ENCODE measurements at places on chromosomes 2 and 18.

DNA sequence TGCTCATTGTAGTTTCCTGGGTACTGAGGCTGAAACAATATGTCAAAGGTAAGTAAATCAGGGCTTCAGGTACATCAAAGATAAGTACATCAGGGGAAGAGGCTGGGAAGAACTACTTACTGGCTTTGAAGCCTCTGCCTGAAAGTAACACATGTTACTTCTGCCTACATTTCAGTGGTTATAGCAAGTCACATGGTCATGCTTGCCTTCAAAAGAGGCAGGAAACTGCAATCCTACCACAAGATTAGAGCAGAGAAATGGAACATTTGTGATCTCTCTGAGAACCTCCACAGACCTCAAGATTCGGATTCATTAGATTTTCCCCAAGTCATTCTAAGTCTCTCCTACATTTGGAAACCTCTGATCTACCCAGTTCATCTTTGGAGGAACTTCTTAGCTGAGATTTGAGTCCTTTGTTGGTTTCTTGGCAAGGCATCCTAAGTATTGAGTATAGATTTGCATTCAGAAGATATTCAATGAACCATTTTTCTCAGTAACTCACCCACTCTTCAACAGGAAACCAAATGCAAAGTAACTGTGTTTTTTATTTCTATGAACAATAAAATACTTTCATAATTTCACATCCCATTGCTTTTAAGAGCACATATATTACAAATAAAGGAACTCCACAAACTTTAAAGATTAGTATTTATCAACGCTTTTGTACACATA lies 48.5 kb upstream of the CCDC195 start:
- no peak for DNase-seq

- no peak for DNase-seq
Measured at GRCh38 chr2:141599721-141600120, 531.1 kb downstream of the LRP1B start.

DNA sequence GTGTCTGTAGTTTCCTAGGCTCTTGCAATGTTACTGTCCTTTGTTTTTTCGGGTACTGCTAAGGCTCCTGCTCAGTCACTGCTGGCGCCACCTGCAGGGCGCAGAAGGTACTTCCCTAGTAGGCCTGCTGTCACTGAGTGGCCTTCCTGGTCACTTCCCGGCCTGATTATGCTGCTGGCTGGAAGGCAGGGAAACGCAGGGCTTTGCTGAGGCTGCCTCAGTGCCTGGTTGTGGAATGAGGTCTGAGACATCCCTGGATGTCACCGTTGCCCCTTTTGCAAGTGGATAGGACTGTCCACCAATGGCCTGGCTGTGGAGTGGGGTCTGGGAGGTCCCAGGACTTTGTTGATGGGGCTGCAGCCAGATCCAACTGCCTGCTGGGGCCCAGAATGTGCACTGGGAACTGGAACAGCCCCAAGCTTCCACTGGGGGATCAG lies 13.1 kb downstream of the DAW1 start:
- peak; percentile 31 for DNase-seq

GRCh38 chr2:240640939-240641338 lies 15.7 kb downstream of the GPR35 start:
- no peak for DNase-seq

DNA sequence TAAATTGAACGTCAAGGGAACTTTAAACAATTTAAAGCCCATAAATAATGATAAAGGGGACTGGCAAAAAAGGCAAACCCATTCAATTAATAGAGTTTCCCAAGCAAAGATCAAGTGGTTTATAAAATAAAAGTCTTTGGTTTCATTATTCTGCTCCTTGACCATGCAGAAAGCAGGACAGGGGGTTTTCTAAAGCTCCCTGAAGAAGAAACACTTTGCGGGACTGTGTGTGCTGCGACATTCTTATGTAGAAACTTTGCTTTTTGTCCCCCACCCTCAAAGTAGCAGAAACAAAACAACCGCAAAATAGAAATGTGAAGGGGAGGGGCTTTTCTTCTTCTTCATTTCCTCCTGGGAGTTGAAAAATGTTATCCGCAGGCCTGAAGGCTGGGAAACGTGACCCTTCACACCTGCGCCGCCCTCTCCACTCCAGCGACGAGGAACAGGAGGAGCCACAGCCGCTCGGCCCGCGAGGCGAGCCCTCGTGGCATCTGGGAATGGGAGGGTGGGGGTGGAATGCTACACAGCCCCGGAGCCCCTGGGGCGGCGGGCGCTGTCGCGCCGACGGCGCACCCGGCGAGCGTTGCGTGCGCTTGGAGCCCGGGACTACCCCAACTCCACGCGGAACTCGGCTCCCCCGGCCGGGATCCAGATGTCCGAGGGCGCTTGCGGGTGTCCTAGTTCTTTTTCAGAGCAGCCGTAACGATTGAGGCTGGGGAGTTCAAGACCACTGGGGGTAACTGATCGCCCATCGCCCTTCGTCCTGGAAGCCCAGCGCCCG lies 4.3 kb upstream of the GBX2 start:
- no peak for DNase-seq

GRCh38 chr18:48917579-48918517 lies 32.9 kb downstream of the SMAD7 start:
- DNase-seq: no peak

DNA sequence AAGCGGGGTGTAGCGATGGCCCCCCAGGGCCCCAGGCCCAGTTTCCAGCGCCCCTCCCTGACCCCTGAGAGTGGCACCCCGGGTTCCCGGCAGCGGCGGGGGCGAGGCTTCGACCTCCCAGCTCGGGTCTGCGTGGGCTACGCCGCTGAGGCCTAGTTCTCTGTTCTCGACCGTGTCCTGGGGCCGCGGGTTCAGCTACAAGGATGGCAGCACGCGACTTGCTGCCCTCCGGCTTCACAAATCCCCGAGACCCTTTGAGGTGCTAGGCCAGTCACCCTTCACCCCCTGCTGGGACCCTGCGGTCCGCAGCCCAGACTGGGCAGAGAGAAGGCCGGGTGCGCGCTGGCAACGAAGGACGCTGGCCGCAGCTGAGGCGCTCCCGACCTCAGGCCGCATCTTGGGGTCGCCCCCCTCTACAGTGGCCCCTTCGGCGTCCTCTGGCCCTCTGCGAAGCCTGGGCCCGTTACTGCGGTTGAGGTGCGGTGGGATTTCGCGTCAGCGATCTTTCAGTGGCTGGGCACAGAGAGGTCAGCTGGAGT lies 1.2 kb downstream of the OTX1 start:
- DNase-seq: no peak

DNA sequence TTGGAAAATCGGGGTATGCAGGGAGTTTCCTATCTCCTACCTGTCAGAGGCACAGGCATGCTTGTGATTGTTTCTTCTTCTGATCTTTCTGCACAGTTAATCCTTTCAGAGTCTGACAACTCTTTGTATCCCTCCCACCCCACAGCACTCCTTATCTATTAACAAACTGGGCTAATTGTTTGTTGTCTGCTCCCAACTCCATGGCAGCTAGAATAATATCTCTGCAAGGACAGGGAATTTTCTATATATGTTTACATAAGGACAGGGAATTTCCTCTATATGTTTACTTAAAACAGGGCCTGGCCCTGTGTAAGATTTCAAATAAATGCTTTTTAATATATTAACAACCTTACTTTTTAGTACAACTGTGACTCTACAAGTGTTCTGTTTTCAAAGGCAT lies 36.0 kb upstream of the VRK2 start:
- no peak for DNase-seq

DNA sequence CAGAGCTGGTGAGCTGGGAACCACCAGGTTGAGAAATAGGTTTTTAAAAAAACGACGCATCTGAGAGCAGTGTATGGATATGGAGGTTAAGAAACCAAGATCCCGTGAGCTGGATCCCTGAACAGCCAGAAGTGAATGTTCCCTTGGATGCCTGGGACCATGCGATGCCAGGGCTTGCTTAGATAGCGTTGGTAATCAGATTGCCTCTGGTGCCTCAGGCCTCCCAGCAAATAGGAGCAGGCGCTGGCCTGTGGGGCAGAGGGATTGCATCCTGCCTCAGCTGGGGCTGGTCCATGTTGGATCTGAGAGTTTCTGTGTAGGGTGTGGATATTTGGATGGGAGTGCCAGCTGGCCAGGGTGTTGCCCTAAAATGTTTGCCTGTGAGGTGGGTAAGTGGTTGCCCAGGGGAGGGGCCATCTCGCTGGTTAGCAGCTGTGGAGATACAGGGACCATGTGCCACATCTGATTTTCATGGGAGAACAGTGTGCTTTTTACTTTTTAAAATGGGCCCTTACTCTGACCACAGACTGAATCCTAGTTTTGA lies 80.8 kb upstream of the MCFD2 start:
- no peak for DNase-seq

GRCh38 chr2:168884975-168885374 lies 5.3 kb downstream of the SPC25 start:
- DNase-seq: no peak

DNA sequence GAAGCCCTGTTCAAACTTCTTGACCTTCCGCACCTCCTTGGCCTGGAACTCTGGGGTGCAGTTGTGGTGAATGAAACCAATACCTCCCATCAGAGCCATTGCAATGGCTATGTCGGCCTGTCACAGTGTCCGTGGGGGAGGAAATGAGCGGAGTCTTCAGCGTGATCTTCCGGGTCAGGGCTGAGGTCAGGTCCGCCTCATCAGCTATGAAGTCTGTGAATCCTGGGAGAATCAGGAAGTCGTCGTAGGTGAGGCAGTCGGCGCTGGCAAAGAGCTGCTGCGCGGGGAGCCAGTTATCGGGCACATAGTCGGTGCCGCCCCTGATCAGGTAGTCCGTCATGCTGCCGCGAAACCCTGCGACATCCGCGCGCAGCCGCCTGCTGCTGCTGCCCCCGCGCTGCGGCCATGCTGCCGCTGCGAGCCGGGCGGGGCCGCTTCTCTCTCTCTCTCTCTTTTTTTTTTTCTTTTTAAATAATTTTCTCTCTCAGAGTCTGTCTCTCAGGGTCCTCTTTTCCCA lies 154.1 kb upstream of the ZSWIM2 start:
- DNase-seq: no peak

DNA sequence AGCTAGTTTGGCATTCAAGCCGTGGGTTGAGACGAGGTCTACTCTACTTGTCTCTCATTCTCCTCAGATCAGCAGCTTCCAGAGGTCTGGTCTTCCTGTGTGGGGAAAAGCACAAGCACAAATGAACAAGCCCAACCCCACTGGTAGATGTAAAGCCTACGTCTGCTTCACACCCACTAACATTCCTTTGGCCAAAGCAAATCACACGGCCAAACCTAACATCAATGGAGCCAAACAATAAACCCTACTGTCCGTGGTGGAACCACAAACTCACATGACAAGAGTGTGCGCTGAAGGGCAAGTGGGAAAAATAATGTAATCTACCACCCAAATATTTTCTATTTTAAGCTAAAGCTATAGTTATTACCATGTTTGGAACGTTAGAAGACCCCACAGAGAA lies 179.3 kb upstream of the MGAT5 start:
- no peak for DNase-seq

DNA sequence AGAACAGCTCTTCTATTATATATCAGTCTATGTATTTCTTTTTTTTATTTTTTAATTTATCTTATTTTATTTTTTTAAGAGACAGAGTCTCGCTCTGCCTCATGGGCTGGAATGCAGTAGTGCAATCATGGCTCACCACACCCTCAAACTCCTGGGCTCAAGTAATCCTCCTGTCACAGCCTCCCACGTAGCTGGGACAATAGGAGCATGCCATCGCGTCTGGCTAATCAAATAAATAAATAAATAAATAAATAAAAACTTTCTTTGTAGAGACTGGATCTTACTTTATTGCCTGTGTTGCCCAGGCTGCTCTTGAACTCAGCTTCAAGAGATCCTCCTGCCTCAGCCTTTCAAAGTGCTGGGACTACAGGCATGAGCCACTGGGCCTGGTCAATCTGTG lies 117.0 kb downstream of the RBMS1 start:
- no peak for DNase-seq

- no peak for DNase-seq
Measured at GRCh38 chr2:107001062-107001461, 115.1 kb upstream of the ST6GAL2 start.

DNA sequence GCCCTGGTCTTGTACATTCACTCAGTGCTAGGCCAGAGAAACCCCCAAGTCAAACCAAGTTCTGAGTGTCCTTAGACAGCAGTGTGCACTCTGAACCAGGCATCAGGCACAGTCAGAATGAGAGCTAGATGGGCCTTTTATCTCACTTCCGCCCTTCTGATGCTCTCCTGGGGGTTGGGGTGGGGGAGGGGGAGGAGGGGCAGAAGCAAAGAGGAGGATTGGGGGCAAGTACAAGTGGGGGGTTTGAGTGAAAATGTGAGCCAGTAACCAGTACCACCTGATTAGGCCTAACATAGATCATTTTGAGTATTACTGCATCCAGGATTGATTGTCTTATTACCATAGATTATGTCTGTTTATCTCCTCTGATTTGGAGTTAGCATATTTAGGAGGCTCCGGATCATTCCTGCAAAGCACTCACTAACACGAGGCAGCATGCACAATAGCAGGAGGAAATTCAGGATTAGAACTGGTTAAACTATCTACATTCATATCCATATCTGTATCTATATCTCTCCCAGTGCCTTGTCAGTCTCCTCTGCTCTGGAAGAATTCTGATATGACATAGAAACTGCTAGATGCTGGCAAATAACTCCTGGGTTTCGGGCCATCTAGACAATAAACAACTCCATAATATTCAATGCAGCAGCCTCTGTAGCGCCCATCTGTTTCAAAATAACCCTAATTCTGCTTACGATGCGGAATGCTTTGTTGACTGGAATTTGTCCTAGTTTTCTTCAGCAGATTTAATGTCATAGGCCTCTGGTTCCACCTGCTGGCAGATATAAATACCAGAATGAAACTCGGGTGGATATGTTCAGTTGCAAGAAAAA lies 149.1 kb downstream of the RHBDD1 start:
- DNase-seq: peak; percentile 8

DNA sequence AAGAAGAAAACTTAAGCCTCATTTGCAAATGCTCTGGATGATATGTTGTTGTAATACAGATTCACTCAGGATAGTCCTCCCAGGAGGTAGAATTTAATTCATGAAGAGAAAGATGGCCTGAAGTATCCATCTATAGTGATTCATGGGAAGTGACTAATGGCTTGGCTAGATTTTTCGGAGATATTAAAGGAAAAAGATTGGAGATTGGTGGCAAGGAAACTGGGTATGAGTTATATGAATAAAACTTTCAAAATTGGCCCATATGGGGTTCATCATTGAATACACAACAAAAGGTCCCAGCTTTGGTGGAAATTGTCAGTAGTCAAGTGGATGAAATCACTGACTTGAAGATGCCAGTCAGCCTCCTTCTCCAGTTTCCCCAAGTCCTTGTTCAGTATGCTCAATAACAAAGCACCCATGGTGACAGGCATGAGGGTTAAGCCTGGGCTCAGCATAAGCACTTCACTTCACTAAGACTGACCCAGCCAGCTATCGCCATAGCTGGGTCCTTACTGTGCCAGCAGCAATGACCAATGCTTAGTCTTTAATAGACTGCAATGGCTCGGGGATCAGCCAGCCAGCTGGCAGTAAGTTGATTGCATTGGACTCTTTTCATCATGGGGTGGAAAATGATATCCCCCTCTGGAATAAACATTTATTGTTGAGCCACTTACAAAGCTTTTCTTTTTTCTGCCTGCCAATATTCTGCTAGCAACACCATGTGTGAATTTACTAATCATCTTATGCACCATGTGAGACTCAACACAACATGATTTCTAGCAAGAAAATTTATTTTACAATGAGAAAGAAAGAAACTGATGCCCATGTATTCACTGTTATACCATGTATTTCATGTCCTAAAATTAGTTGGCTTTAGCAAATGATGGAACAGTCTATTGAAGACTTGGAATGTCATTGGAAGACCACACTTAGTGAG lies 176.6 kb upstream of the TACR1 start:
- DNase-seq: no peak

- no peak for DNase-seq
Measured at GRCh38 chr2:79980816-79981215, 323.7 kb downstream of the LRRTM1 start.
